ENCODE measurements at places on chromosomes 2 and 18. TPM values are rescaled to one million over a fixed set of nuclear protein-coding genes. Genes with fewer than 3 reads are reported as not detected.

Gene SMAD2
- polyA plus RNA-seq: 19.3 TPM

Gene TMEM37
- polyA plus RNA-seq: 0.64 TPM

Gene CROCC2
- not detected for polyA plus RNA-seq

Gene DLGAP1
- 0.08 TPM for polyA plus RNA-seq

Gene ANKRD29
- not detected for polyA plus RNA-seq

Gene FLACC1
- 0.20 TPM for polyA plus RNA-seq

Gene KIF3C
- 3.4 TPM for polyA plus RNA-seq

All from K562 (cell line).